Epithelial cell of proximal tubule (primary cell): ENCODE measurements at places on chromosomes 4 and X. TPM values are rescaled to one million over a fixed set of nuclear protein-coding genes. Genes with fewer than 3 reads are reported as not detected.

Gene NUDT10
- 3.0 and 3.2 TPM in 2 replicates for total RNA-seq

Gene RHOXF2
- not detected in 2 replicates for total RNA-seq

Gene CFP
- 0.06 and 0.22 TPM in 2 replicates for total RNA-seq

Gene SORBS2
- 11.6 and 20.3 TPM in 2 replicates for total RNA-seq

Gene DLG3
- 28.8 and 31.6 TPM in 2 replicates for total RNA-seq

Gene APELA
- not detected in 2 replicates for total RNA-seq

Gene CT47B1
- total RNA-seq = not detected in 2 replicates

Gene CD38
- not detected in 2 replicates for total RNA-seq

Gene ADD1
- 153 and 222 TPM in 2 replicates for total RNA-seq

Gene UGT2B11
- not detected in 2 replicates for total RNA-seq

Gene ESX1
- total RNA-seq = 0.22 TPM in 1 of 2 replicates, not detected in the other

Gene DCLK2
- 2.7 and 5.2 TPM in 2 replicates for total RNA-seq

Gene IKBKG
- total RNA-seq = 15.8 and 21.4 TPM in 2 replicates

Gene STK32B
- total RNA-seq = 3.7 and 4.2 TPM in 2 replicates

Gene ATP1B4
- total RNA-seq = not detected in 2 replicates

Gene SCML2
- 1.3 and 2.0 TPM in 2 replicates for total RNA-seq

Gene CXCL8
- 24.9 and 31.4 TPM in 2 replicates for total RNA-seq

Gene RHOXF2B
- total RNA-seq = not detected in 2 replicates

Gene AMTN
- not detected in 2 replicates for total RNA-seq

Gene GLOD5
- not detected in 2 replicates for total RNA-seq

Gene CT55
- not detected in 2 replicates for total RNA-seq

Gene ZNF157
- 0.07 TPM in 1 of 2 replicates, not detected in the other for total RNA-seq

Gene F8A2
- total RNA-seq = not detected in 2 replicates

Gene ETDB
- not detected in 2 replicates for total RNA-seq

Gene HPGDS
- not detected in 2 replicates for total RNA-seq

Gene MAGEB10
- total RNA-seq = not detected in 2 replicates

Gene TLR7
- total RNA-seq = not detected in 2 replicates

Gene SH3D19
- 14.8 and 21.4 TPM in 2 replicates for total RNA-seq

Gene CT45A1
- total RNA-seq = not detected in 2 replicates

Gene OTOP1
- not detected in 2 replicates for total RNA-seq

Gene UGT2B17
- total RNA-seq = not detected in 2 replicates
